ENCODE measurements at places on chromosomes 1 and 21. TPM values are rescaled to one million over a fixed set of nuclear protein-coding genes. Genes with fewer than 3 reads are reported as not detected.

GJA9 gene
- not detected for total RNA-seq

SYT6 gene
- not detected for total RNA-seq

TRNP1 gene
- 37.6 TPM for total RNA-seq

NHLH1 gene
- not detected for total RNA-seq

ZNF648 gene
- not detected for total RNA-seq

DNA sequence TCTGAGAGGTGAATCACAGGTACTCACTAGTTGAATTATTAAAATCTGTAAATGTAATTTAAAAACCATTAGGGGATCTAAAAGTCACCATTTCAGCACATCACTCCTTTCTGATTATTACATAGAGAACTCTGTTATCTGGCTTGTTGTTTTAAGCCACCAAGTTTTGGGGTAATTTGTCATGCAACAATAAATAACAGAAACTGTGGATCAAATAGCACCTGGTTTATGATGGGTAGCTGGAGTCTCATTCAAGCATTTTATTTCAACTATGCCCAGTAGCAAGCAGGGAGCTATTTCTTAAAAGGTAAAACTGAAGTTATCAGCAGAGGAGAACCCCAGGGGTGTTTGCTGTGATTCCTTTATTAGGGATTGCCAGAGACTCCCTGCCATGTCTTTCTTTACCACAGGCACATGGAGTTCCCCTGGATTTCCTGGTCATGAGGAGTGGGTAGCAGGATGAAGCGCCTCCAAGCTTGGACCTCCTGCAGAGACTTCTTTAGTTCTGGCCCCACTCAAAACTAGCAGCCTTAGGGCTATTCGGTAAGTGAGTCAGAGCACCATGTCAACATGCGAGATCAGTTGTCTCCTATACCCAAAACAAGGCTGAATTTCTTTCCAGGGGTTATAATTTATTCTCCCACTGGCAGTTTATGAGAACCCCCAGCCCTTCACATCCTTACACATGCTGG is 179.2 kb downstream of the GIPC2 start:
- no peak overlapping the region for H3K4me3 ChIP-seq
- no peak overlapping the region for H3K27ac ChIP-seq
- H3K27me3 ChIP-seq = no peaks in the 10 kb centered on the region
- no peaks in the 10 kb centered on the region for H3K4me1 ChIP-seq

DNA sequence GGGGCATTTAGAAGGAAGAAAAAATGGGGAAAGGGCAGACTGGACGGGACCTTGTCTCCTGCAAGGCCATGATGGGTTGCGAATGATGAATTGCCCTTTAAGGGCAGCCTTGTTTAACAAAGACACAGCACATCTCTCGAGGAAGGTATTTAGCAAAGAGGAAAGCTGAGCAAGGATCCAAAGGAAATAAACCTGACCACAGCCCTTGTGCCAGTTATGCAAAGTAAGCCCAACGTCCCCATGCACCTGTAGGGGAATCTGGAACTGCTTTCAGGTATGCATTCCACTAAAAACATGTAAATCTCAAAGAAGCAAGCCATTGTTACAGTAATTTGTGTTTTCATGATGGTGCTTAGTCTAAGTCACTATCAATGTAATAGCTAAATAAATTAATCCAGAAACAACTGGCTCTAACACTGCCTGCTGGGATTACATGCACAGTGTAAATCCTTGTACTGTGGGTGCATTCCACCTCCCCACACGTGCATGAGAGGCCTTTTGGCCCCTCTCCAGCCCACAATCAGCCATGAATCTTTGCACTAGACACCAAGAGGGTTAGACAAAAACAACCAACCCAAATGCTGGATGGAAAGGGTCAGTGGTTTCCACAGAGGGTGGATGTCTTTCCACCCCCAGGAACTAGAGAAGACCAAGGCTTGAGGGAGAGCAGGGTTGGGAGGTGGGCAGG is 228.8 kb upstream of the KAZN start:
- H3K36me3 ChIP-seq = no peaks in the 10 kb centered on the region
- DNase-seq = no peak
- no peaks in the 10 kb centered on the region for H3K4me1 ChIP-seq

GRCh38 chr1:56017336-56017735 is 562.0 kb downstream of the PLPP3 start:
- no peaks in the 10 kb centered on the region for H3K27me3 ChIP-seq
- peaks cover 8% of the 10 kb centered on the region for H3K4me1 ChIP-seq
- no peak for DNase-seq
- no peak overlapping the region for H3K4me3 ChIP-seq
- no peak overlapping the region for H3K27ac ChIP-seq

GRCh38 chr1:191993549-191993948 is 164.7 kb upstream of the RGS18 start:
- H3K4me1 ChIP-seq = no peaks in the 10 kb centered on the region
- no peak for DNase-seq
- no peak overlapping the region for H3K4me3 ChIP-seq
- H3K27me3 ChIP-seq = no peaks in the 10 kb centered on the region

DNA sequence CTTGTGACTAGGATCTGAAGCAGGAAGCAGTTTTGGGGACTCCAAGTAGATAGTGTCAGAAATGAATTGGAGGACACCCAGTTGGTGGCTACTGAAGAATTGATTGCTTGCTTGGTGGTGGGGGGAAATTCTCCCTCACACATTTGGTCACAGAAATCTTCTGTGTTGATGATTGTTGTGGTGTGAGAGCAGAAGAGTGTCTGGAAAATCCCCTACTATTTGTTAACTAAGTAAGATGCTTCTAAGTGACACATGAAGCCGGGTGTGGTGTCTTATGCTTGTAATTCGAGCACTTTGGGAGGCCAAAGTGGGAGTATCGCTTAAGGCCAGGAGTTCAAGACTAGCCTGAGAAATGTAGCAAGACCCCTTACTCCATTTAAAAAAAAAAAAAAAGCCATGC is 22.5 kb upstream of the IPP start:
- H3K4me1 ChIP-seq = no peaks in the 10 kb centered on the region
- no peak overlapping the region for H3K4me3 ChIP-seq
- no peaks in the 10 kb centered on the region for H3K36me3 ChIP-seq
- H3K27ac ChIP-seq = no peak overlapping the region

GRCh38 chr1:6419804-6420453 is at the start of gene HES2:
Gene HES2, minus strand, starts transcription at chr1:6419919. Its CDS starts 99 bp downstream, at chr1:6419820.
- no peak within 1 kb of the TSS for H3K27ac ChIP-seq
- H3K4me1 ChIP-seq = peaks cover 10% of the 10 kb centered on the region
- no peak for DNase-seq
- peak within 1 kb of the TSS; percentile 46 for H3K4me3 ChIP-seq
- H3K27me3 ChIP-seq = peaks cover 42% of the 10 kb centered on the region

- H3K4me1 ChIP-seq = no peaks in the 10 kb centered on the region
- H3K27me3 ChIP-seq = no peaks in the 10 kb centered on the region
- H3K4me3 ChIP-seq = no peak overlapping the region
Measured at GRCh38 chr1:83756984-83757717, 241.8 kb downstream of the TTLL7 start.

- H3K27ac ChIP-seq = no peak overlapping the region
- H3K4me1 ChIP-seq = no peaks in the 10 kb centered on the region
- DNase-seq = no peak
- no peak overlapping the region for H3K4me3 ChIP-seq
Measured at GRCh38 chr1:247386687-247387086, 29.3 kb upstream of the NLRP3 start.

Data from ascending aorta (tissue), 2 donors.